Activated CD4-positive, alpha-beta T cell treated with anti-CD3 and anti-CD28 coated beads, Interleukin-10, Interleukin-2, amounts not matched to agents 100 ng/mL and 50 ng/mL, durations not matched to agents 16 hours and 8 hours (primary cell): ENCODE measurements at places on chromosomes 12 and 14.

- no peak for DNase-seq
Observed at GRCh38 chr12:132427999-132428935, 61.7 kb upstream of the FBRSL1 start.

- no peak for DNase-seq
Observed at GRCh38 chr12:20119596-20120402, 248.5 kb upstream of the PDE3A start.

DNA sequence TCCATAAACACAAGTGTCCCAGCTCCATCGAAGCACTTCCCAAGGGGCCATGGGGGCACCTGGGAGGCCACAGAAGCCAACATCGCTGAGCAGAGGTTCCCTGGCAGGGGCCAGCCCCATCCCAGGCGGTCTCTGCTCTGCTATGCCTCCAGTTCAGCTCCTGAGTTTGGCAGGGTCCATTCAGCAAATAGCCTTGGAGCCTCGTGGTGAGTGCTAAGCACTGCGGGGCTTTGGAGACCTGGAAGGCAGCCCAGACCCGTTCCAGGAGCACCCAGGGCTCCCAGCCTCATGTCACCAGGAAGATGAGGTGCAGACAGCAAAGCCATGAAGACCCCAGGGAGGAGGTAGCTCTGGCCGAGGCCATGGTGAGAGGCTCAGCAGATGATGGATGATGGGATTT lies 109.5 kb downstream of the LGMN start:
- no peak for DNase-seq

DNA sequence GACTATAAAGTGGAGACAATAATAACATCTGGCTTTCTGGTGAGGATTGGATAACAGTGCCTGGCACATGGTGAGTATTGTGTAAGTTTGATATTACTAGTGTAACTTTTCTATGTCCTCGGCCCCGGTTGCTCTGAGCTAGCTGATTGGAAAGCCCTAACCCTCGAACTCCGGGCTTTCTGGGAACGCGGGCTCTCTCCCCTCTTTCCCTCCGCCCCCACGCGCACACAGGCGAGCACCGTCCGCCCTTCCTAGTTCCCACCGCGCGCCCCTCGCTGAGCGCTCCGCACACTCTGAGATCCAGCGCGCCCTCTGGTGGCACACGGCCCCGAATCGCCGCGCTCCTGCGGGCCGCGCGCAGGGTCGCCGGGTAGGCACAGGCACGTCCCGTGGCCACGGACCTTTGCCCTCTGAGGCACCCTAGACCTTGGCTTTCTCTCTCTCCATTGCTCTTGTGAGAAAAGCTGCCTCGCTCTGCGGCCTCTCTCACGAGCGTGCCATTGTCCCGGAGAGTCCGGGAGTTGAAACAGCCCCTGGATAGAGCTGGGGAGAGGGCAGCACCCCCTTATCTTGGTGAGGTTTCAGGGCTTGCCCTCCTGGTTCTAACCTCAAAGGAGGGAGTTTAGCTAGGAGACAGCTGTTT lies 23.2 kb upstream of the ESRRB start:
- peak; percentile 54 for DNase-seq

GRCh38 chr14:30874999-30875787 lies 834 bp downstream of the COCH start:
- no peak for DNase-seq

GRCh38 chr12:52821826-52822660 lies 8.1 kb upstream of the KRT4 start:
- DNase-seq: no peak

GRCh38 chr12:97835541-97835940 lies 372.9 kb downstream of the RMST start:
- no peak for DNase-seq

- no peak for DNase-seq
Observed at GRCh38 chr12:112018571-112019237, 5.5 kb downstream of the ERP29 start.

GRCh38 chr12:66044731-66045130 lies 85.8 kb downstream of the LLPH start:
- DNase-seq: no peak

- DNase-seq: no peak
Observed at GRCh38 chr14:58662018-58662417, 24.3 kb downstream of the DACT1 start.

GRCh38 chr12:24814379-24815113 lies 134.4 kb downstream of the BCAT1 start:
- DNase-seq: peak; percentile 21

- DNase-seq: no peak
Observed at GRCh38 chr12:11711651-11712327, 62.3 kb downstream of the ETV6 start.

DNA sequence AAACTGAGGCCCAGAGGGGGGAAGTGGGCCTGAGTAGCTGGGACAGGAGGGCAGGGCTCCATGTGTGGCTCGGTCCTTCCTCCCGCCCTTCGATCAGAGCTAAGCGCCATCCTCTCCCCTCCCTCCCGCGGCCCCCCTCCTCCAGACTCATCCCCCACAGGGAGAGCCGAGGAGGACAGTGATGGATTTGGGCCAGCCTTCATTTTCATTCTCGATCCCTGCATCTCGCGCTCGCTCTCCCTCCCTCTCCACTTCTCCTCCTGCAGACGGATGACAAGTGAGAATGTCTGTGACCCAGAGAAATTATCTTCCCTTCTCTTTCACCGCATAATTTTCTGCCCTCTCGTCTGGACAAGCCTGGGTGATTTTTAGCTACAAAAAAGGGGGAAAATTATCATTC lies 183.3 kb downstream of the RBM19 start:
- no peak for DNase-seq

- no peak for DNase-seq
Observed at GRCh38 chr12:20105943-20106342, 262.4 kb upstream of the PDE3A start.

DNA sequence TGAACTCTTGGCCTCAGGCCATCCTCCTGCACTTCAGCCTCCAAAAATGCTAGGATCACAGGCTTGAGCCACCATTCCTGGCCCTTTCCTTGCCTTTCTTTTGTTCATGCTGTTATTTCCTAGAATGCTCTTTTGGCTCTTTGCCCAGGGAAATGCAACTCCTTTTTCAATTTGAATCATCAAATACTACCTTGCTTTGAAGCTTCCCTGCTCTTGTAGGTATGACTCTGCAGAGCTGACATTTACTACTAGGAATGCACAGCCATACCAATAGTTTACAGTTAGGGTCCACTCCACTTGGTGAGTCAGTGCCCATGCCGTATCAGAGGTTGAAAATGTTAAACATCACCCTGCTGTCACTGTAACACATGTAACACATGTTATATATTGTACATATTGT lies 107.0 kb upstream of the CRY1 start:
- peak; percentile 41 for DNase-seq

DNA sequence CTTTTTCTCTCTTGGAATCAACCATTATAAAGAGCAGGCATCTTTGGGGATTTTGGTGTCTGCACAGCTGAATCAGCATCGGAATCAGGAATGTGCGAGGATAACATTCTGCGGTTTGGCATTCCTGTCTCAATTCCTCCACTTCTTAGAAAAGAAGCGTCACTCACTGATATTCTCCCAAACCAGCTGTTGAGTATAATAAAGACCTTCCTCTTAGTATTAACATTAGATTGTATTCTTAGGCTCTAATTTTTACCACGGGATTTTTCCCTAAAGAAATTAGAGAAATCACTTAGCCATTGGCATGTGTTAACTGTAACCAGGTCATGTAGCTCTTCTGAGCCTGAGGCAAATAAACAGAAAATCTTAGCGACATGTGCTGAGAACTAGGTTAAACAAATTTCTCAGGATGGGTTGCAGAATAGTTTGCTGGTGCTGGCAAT lies 128.7 kb downstream of the TMX1 start:
- no peak for DNase-seq
